ENCODE measurements at places on chromosomes 7 and 10. TPM values are rescaled to one million over a fixed set of nuclear protein-coding genes. Genes with fewer than 3 reads are reported as not detected.

The SYT15 gene
- 0.29 TPM for total RNA-seq

The ST8SIA6 gene
- not detected for total RNA-seq

The KIAA1549 gene
- 3.1 TPM for total RNA-seq

The AZGP1 gene
- total RNA-seq: not detected

The CFAP46 gene
- 0.18 TPM for total RNA-seq

The MMRN2 gene
- total RNA-seq: 37.8 TPM

DNA sequence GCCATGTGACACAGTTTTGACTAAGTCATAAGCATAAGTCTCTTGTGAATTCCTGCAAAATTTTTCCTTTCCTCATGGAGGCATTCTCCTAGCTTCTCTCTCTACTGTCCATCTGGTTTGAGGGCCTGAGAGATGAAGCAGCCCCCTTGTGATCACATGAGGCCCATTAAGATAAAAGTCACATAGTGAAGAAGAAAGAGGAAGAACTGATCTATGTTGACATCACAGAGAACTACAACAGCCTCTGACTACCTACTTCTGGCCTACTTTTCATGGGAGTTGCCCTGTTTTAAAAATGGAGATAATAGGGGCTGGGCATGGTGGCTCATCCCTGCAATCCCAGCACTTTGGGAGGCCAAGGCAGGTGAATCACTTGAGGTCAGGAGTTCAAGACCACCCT, 50.4 kb downstream of the TFEC start:
- no peaks in the 10 kb centered on the region for H3K4me1 ChIP-seq
- no peak overlapping the region for H3K4me3 ChIP-seq
- DNase-seq: no peak
- H3K27ac ChIP-seq: no peak overlapping the region

DNA sequence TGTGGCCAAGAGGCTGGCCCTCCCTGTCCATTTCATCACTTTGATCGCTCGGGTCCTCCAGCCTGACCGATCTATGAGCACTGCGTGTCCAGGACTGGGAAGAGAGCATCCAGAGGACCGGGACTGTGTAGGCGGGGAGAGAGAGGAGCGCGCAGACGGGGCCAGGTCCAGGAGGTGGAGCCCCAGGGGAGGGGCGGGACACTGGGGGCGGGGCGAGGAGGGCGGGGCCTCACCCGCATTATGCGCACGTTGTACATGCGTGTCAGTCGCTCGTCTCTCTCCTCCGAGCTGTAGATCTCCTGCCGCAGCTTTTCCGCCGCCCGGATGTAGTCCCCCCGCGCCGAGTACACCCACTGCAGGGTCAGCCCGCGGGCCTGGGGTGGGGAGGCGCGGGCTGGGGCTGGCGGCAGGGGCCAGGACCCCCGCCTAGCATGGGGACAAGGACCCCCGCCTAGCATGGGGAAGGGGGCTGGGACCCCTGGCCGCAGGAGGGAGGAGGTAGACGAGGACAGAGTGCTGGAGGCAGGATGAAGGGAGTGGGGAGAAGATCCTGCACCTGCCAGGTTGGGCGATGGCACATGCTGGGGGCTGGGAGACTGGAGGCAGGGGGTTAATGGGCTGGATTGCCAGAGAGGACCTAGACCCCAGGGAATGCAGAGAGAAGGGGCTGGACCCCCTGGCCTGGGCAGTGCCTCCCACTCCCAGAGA, 14.3 kb downstream of the MOSPD3 start:
- peaks cover 7% of the 10 kb centered on the region for H3K4me1 ChIP-seq
- H3K27me3 ChIP-seq: no peaks in the 10 kb centered on the region
- peak; percentile 93 for DNase-seq
- no peaks in the 10 kb centered on the region for H3K36me3 ChIP-seq
- H3K27ac ChIP-seq: peak overlapping the region; percentile 11

- no peaks in the 10 kb centered on the region for H3K36me3 ChIP-seq
- no peaks in the 10 kb centered on the region for H3K27me3 ChIP-seq
- H3K4me3 ChIP-seq: no peak overlapping the region
- DNase-seq: no peak
These were observed 226.0 kb upstream of the ADARB2 start for GRCh38 chr10:1963341-1963740.

DNA sequence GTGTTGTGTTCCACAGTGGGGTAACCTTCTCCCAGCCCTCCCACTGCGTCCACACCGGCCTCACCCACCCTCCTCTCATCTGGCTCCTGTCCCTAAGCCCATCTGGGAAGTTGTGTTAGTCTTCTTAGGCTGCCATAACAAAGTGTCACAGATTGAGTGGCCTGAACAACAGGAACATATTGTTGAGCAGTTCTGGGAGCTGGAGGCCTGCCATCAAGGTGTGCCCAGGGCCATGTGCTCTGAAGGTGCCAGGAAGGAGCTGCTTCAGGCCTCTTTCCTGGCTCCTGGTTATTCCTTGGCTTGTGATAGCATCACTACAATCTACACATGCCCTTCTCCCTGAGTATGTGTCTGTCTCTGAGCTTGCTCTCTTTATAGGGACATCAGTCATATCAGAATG, 327.6 kb upstream of the COBL start:
- no peaks in the 10 kb centered on the region for H3K36me3 ChIP-seq
- no peak for DNase-seq
- no peak overlapping the region for H3K4me3 ChIP-seq
- H3K4me1 ChIP-seq: no peaks in the 10 kb centered on the region

- peaks cover 10% of the 10 kb centered on the region for H3K27me3 ChIP-seq
- no peak overlapping the region for H3K4me3 ChIP-seq
- DNase-seq: peak; percentile 28
These were observed 4.9 kb upstream of the DNTT start for GRCh38 chr10:96299383-96299782.

DNA sequence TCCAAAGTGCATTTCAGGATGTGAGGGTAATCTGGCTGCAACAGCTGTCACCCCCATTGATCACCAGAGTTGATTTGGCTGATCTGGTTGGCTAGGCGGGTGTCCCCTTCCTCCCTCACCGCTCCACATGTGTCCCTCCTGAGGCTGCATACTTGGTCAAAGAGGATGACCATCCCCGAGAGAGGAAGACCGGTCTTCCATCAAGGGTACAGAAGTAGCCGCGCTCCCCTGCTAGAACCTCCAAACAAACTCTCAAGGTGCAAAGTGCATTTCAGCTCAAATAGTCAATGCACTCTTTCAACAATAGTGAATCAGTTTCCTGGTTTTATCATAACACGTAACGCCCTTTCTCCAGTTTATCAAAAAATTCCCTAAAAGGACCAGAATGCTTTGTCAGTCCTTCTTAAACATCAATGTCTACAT, 44.6 kb downstream of the CARD11 start:
- no peaks in the 10 kb centered on the region for H3K4me1 ChIP-seq
- H3K27me3 ChIP-seq: no peaks in the 10 kb centered on the region
- DNase-seq: peak; percentile 34
- H3K4me3 ChIP-seq: no peak overlapping the region
- H3K36me3 ChIP-seq: no peaks in the 10 kb centered on the region
- no peak overlapping the region for H3K27ac ChIP-seq

DNA sequence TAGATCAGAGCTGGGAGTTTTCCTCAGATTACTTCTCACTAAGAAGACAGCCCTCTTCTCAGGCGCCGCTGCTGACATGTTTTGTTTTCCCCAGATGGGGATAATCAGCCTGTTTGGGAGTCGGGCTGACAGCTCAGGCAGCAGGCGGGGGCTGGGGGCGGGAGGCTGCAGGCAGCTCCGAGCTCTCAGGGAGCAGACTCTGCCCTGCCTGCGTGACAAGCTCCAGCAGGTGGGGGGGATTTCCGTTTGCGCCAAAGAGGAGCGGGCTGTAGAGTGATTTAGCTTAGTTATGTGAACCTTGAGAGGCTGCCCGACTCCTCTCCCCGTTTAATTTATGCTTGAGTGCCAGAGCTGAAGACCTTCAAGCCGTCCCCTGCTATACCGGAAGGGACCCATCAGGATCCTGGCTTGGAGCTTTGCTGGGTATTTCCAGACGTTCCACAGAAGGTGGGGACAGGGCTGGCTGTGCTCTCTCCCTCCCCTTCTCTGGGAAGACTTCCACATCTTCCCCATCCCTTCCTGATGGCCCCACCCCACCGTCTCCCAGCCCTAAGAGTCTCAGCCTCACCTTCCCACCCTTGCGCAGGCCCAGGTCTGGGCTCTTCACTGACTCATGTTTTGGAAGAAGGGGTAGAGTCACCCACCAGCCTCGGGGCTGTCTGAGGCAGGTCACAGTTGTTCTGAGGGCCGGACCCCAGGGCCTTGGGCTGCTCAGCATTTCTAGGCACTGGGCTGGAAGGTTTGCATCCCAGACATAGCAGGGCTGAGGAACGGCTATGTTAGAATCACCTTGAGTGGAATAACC, 24.7 kb upstream of the ADCYAP1R1 start:
- no peak overlapping the region for H3K4me3 ChIP-seq
- no peaks in the 10 kb centered on the region for H3K27me3 ChIP-seq
- no peaks in the 10 kb centered on the region for H3K36me3 ChIP-seq
- H3K27ac ChIP-seq: no peak overlapping the region

DNA sequence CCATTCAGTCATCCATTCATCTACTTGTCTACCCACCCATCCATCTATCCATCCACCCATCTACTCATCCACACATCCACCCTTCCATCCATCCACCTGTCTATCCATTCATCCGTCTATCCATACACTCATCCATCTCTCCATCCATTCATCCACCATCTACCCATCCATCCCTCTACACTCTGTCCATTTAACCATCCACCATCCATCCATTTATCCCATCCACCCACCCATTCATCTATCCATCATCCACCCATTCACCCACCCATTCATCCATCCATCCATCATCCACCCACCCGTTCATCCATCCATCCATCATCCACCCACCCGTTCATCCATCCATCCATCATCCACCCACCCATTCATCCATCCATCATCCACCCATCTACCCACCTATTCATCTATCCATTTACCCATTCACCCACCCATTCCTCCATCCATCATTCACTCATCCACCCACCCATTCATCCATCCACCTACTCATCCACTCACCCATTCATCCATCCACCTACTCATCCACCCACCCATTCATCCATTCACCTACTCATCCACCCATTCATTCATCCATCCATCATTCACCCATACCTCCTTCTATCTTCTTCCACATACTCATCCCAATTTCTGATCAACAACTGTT, 39.3 kb upstream of the ELFN1 start:
- H3K36me3 ChIP-seq: no peaks in the 10 kb centered on the region
- DNase-seq: no peak
- no peak overlapping the region for H3K27ac ChIP-seq
- no peak overlapping the region for H3K4me3 ChIP-seq

DNA sequence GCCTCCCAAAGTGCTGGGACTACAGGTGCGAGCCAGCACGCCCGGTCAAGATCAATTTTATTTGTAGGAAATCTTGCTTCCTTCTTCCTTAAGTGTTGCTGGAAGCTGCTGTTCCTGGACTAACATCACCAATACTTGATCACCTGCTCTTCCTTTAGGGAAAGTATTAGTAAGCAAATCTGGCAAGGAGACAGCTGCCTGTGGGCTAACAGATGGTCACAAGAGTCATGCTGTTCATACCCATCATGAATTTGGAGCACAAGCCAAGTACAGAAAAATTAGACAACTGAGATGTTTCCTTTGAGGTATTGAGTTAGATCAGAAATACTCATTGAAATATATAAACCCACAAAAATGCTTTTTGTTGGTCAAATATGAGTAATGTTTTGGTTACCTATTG, 27.9 kb downstream of the BAIAP2L1 start:
- no peaks in the 10 kb centered on the region for H3K36me3 ChIP-seq
- DNase-seq: no peak
- no peaks in the 10 kb centered on the region for H3K27me3 ChIP-seq
- peak overlapping the region; percentile 29 for H3K27ac ChIP-seq
- H3K4me3 ChIP-seq: no peak overlapping the region

DNA sequence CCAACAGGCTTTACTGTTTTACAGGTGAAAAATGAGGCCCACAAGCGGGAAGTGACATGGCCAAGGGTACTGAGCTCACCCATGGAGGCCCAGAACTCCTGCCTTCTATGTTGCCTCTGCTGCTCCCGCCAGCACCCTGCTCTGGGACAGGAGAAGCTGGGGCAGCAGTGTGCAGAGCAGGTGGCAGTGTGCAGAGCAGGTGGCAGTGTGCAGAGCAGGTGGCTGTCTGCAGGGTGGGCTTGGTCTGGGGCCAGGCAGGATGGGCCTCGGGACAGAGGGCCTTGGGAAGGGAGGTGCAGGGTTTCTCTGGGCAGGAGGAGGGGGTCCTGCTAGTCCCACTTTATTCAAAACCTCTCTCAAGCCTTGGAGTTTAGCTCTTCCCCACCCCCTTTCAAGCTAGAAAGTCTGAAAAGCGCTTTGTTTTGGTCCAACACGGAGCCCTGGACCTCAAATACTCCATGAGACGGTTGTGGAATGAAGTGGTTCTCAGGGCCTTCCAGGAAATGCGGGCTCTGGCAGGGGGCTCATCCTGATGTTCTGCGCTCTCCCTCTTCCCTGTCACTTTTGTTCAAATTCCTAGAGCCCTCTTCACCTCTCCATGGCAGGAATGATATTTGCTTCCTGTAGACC, 26.8 kb downstream of the TSPAN15 start:
- peaks cover 58% of the 10 kb centered on the region for H3K4me1 ChIP-seq
- H3K36me3 ChIP-seq: no peaks in the 10 kb centered on the region
- H3K27me3 ChIP-seq: no peaks in the 10 kb centered on the region
- no peak overlapping the region for H3K4me3 ChIP-seq

GRCh38 chr10:102777711-102778453, 34.1 kb downstream of the WBP1L start:
- no peak for DNase-seq
- no peak overlapping the region for H3K4me3 ChIP-seq
- no peaks in the 10 kb centered on the region for H3K27me3 ChIP-seq
- peak overlapping the region; percentile 87 for H3K27ac ChIP-seq
- no peaks in the 10 kb centered on the region for H3K36me3 ChIP-seq
- peaks cover 98% of the 10 kb centered on the region for H3K4me1 ChIP-seq

DNA sequence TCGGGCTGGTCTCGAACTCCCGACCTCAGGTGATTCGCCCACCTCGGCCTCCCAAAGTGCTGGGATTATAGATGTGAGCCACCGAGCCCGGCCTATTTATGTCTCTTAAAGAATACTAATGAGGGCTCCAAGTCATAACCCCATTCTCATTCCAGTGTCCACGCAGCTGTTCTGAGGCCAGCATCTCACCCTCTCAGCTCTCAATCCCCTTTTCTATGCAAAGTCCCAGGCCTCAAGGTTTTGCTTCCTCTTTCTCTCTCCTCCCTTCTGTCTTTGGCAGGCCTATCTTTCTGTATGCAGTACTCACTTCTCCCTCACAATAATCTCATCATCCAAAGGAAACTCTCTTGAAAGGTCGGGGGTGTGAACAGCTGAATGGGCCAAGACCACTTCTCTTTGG, 28.0 kb upstream of the VSIR start:
- H3K27me3 ChIP-seq: no peaks in the 10 kb centered on the region
- H3K27ac ChIP-seq: no peak overlapping the region
- no peaks in the 10 kb centered on the region for H3K36me3 ChIP-seq
- DNase-seq: no peak
- H3K4me3 ChIP-seq: no peak overlapping the region

GRCh38 chr7:48512892-48513291, 341.6 kb downstream of the ABCA13 start:
- no peaks in the 10 kb centered on the region for H3K27me3 ChIP-seq
- DNase-seq: no peak
- H3K36me3 ChIP-seq: no peaks in the 10 kb centered on the region

Data from stomach (tissue), 19 donors.